T-helper 9 cell (primary cell): ENCODE measurements at places on chromosomes 6 and 20.

GRCh38 chr20:32249030-32249738 lies 28.3 kb upstream of the KIF3B start:
- DNase-seq: no peak

- no peak for DNase-seq
These were observed 88.3 kb upstream of the HTR1E start for GRCh38 chr6:86848986-86849385.

DNA sequence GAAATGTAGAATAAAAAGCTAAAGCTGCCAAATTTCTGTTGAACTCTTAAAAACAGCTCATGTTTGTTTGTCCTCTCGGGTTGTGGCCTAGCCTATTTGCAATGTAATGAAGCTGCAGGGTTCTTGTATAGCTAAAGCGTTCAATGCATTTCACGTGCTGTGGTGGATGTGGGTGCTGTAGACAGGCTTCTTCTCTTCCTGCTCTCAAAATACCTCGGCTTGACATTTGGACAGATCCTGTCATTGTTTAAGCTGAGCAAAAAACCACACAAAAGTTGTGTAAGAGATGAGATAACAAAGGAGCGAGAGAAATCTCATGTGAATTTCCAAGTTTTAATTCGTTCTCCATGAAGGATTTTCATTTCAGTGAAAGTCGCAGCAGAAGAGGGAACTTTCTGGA lies 196.3 kb upstream of the UST start:
- no peak for DNase-seq

DNA sequence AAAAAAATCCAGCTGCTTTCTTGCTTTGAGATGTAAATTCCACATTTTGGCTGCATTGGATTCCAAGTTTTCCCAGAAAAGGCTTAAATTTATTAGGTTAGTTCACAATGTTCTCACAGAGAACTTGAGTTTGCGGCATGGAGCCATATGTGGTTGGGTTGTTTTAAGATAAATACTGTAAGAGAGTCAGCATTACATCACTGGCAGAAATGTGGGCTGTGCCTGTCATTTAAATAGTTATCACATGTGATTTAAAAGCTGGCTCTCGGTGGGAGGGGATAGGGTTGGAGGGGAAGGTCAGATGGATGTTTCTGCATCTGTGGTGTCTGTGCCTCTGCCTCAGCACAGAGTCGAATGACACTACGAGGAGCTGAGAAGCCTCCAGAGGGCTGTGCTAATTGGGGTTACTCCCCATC lies 73.8 kb upstream of the SCP2D1 start:
- no peak for DNase-seq

- DNase-seq: no peak
These were observed 10.3 kb downstream of the MTO1 start for GRCh38 chr6:73471686-73472290.

GRCh38 chr6:47634210-47635047 lies 64.0 kb upstream of the ADGRF4 start:
- no peak for DNase-seq

DNA sequence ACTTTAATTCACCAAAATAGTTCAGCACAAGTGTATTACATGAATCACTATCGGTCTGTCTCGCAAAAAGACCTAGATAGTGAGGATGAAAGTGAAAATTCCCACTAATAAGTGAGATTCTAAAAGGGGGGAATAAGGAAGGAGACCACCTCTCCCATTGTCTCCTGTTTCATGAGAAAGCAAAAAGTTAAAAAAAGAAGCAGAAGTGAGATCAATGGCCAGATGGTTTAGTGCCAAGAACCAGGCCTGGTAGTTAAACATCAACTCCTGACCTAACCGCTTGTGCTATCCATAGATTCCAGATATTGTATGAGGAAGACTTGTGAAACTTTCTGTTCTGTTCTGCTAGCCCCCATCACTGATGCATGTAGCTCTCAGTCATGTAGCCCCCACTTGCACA lies 293.0 kb downstream of the RNGTT start:
- DNase-seq: no peak

- no peak for DNase-seq
These were observed 212.7 kb downstream of the BCKDHB start for GRCh38 chr6:80319196-80319595.

GRCh38 chr20:24981790-24982189 lies 10.8 kb downstream of the APMAP start:
- DNase-seq: no peak

- no peak for DNase-seq
These were observed 105.6 kb upstream of the RNF24 start for GRCh38 chr20:4120921-4121321.

GRCh38 chr20:7980332-7981046 lies 39.1 kb downstream of the TMX4 start:
- no peak for DNase-seq

DNA sequence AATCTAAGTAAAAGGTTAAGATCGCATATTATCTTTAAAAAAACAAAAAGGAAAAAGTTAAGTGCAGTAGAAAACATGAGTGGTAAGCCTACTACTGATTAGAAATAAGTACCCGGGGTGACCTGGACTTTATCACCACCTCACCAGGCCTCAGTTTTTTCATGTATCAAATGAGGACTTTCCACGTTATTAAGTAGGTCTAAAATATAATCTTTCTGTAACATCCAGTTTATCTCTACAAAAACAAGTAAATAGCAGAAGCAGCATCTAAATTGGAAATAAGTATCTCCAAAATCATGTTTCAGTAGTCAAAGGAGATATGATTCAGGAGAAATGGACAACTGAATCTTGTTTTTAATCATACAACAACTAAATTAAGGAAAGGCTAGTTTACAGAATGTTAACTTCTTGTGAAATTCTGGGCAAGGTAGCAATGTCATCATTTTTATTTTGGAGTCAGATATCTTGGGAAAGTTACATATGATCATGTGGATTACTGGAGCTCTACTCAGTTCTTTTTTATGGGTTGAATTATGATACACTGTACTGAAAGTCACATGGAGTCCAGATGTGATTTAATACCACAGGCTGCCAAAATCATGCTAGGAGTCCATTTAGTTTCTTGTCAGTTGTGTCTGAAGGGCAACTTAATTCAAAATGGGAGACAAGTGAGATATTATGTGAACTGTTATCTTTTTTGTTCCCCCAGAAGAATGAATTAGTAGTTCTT lies 114.7 kb upstream of the PRL start:
- DNase-seq: no peak

GRCh38 chr20:3739926-3740451 lies 7.5 kb downstream of the HSPA12B start:
- DNase-seq: no peak

DNA sequence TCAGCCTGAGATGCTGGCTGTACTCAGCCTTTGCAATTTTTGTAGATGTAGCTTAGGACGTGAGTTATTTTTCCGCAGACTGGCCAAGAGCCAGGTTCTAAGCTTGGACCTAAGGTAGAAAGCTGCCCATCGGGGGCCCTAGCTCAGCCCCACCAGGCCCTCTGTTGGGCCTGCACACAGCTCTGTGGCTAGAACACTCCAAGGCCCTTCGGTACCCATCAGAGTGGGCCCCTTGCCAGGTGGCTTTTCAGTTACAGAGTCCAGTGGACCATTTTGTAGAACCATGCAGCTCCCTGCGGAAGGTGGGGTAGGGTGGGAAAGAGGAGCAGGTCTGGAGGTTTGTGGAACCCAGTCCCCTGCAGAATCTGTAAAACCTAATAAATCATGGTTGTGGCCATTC lies 22.6 kb downstream of the UCKL1 start:
- DNase-seq: no peak

DNA sequence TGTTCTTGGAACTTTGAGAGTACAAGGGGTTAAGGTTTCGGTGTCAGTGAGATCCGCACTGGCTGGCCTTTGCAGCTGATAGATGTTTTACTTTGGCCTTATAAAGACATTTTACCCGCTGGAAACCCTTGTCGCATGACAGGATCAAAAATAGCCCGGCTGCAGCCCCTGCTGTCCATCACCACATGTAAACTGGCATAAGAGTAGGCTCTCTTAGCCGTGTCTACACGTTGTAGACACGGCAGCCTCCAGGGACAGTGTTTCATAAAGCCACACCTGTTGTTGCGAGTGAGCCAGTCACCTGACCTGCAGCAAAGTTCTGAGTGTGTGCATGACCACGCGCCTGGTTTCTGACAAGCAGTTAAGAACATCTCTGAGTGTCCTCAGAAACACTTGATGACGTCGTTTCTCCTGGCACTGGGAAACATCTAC lies 8.5 kb downstream of the RBM24 start:
- no peak for DNase-seq

DNA sequence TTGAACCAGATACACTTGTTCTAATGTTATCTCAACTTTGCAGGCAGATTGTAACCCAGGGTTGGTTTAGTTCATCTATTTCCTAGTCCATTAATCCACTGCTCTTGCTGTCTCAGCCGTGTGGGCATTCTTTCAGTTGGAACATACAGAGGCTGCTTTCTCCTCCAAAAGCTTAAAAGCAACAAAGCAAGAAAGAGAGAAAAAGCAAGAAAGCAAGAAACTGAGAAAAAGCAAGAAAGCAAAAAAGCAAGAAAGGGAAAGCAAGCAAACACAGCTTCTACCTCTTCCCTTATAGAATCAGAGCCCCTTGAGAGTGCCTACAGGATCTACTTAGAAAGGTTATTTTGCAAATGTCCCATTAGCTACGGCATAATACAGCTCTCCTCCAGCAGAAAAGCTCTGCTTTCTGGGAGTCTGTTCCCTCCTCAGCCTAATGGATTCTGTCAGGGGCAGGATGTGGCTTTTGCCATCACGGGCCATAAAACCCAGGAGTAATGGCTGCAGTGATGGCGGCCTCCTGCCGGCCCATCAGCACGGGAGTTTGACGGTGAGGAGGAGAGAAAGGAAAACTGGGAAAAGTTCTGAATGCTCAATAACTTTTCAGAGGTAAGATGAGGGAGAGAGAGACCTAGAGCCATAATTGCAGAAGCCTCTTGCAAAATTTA lies 156.8 kb upstream of the JARID2 start:
- DNase-seq: no peak

DNA sequence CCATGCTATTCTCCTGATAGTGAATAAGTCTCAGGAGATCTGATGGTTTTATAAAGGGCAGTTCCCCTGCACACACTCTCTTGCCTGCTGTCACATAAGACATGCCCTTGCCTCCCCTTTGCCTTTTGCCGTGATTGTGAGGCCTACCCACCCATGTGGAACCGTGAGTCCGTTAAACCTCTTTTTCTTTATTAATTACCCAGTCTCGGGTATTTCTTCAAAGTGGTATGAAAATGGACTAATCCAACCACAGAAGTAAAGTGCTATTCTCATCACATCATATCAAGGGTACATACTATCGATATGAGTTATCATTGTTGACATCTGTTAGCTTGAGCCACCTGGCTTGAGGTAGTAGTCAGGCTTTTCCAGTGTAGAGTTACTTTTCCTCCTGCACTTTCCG lies 2.3 kb downstream of the MANBAL start:
- no peak for DNase-seq

DNA sequence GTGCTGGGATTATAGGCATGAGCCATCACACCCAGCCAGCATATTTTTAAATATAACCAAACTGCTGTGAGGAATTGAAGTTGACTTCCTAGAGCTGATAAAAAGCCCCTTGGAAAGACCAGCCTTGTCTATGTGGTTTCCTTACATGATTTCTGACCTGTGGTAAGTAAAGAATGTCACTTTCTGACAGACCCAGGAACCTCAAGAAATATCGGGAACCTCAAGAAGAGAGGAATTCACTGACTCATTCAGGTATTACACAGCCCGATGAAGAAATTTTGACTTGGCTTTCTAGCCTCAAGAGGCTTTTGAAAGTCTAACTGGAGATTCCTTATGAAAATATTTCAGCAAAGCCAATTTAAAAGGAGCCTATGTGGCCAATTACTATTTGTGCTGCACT lies 71.8 kb downstream of the FOXF2 start:
- no peak for DNase-seq

DNA sequence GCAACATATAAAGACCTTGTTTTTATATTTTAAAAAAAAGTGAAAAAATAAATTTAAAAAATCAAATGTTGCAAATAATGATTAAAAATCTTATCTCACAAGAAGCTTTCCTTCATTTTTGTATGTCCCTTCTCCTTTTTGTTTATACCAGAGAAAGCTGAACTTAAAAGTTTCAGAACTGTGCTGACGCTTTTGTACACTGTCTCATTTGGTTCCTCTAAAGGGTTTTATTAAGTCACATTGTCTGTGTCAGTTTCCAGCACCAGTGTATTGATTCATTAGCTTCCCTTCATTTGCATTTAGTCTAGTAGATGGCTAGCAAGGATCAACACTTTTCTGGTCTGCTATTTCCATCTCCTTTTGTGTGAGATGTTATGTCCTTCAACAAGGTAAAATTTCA lies 6.7 kb downstream of the PCED1A start:
- no peak for DNase-seq

GRCh38 chr6:132598473-132598872 lies 8.9 kb upstream of the TAAR5 start:
- no peak for DNase-seq

DNA sequence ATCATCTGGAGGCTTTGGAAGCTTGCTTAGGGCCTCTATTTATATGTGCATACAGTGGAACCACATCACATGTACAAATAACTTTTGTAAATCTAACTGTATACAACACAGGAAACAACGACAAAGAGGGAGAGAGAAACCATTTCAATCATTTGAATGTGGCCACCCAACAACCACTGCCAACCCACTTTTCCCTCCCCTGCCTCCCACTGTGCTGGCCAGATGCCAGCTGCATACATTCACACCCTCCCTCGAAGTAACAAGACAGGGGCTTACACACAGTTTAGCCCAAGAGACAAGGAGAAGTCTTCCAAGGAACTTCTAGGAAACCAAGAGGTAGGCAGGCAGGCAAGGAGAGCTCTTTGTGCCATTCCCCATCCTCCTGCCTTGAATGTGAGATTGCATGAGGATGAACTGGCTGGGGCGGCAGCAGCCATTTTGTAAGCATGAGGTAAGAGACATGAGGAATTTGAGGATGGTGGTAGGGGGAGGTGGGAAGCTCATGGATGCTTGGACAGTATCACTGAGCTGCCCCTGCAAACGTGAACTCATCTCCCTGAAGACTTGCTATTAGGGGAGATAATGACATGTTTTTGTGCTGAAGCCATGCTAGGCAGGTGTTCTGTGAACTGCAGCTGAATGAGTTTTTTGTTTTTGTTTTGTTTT lies 18.2 kb downstream of the BMP7 start:
- DNase-seq: no peak

- DNase-seq: no peak
These were observed 15.4 kb downstream of the C6orf141 start for GRCh38 chr6:49565855-49566254.
